ENCODE measurements at places on chromosomes 12 and 14.

DNA sequence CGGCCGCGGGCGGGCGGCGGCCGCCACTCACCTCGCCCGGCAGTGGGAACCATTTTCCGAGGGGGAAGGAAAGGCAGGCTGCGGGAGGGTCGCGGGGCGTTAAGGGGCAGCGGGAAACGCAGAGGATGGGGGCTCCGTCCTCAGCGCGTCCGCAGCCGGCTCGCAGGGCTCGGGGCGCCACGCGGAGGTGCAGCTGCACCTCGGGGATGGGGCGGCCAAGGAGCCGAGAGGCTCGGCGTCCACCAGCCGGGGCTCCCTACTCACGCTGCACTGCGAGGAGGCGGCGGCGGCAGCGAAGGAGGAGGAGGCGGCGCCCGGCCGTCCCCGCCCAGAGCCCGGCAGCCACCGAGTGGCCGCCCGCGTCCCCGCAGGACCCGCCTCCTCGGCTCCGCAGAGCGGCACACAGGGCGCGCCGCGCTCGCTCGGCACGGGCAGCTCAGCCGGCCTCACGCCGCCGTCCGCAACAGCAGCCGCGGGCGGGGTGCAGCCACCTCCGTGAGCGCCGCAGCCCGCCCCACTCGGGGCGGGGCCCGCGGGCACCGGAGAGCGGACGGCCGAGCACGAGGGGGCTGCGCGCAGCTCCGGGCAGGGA lies at the start of gene ATP2B1:
ATP2B1 (minus strand) TSS at position 274 of the 592 bp plus-strand sequence. CDS start 52,952 bp downstream, outside the sequence.
- H3K27ac ChIP-seq = peak within 1 kb of the TSS; percentile 88
- no peaks in the 10 kb centered on the region for H3K27me3 ChIP-seq
- DNase-seq = peak; percentile 93

- DNase-seq = no peak
- H3K27ac ChIP-seq = peak overlapping the region; percentile 59
- peaks cover 21% of the 10 kb centered on the region for H3K4me1 ChIP-seq
- no peaks in the 10 kb centered on the region for H3K36me3 ChIP-seq
- H3K27me3 ChIP-seq = no peaks in the 10 kb centered on the region
- no peak overlapping the region for H3K4me3 ChIP-seq
Observed at GRCh38 chr14:68705741-68706283, 87.1 kb downstream of the ZFP36L1 start.

GRCh38 chr12:26471560-26471959 lies 276.2 kb downstream of the SSPN start:
- H3K27ac ChIP-seq = no peak overlapping the region
- H3K4me1 ChIP-seq = no peaks in the 10 kb centered on the region
- DNase-seq = peak; percentile 11
- no peak overlapping the region for H3K4me3 ChIP-seq
- H3K27me3 ChIP-seq = no peaks in the 10 kb centered on the region

DNA sequence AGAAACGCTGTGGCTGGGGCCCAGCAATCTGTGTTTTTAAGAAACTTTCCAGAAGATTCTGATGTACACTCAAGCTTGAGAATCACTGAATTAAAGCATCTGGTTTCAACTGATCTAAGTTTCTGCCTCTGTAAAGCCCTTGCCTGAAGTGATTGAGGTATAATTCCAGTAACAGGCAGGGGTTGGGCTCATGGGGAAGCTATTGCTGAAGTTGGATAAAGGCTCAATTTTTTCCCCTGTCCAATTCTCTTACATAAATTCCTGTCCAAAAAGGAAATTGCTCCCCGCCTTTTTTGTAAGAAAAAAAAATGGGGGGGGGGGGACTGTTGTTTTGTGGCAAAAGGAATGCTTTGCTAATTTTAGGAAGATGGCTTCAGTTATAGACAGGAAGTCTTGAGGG lies 337.4 kb downstream of the NUAK1 start:
- no peaks in the 10 kb centered on the region for H3K4me1 ChIP-seq
- no peak overlapping the region for H3K4me3 ChIP-seq
- no peaks in the 10 kb centered on the region for H3K36me3 ChIP-seq
- H3K27me3 ChIP-seq = no peaks in the 10 kb centered on the region
- no peak for DNase-seq
- H3K27ac ChIP-seq = no peak overlapping the region

DNA sequence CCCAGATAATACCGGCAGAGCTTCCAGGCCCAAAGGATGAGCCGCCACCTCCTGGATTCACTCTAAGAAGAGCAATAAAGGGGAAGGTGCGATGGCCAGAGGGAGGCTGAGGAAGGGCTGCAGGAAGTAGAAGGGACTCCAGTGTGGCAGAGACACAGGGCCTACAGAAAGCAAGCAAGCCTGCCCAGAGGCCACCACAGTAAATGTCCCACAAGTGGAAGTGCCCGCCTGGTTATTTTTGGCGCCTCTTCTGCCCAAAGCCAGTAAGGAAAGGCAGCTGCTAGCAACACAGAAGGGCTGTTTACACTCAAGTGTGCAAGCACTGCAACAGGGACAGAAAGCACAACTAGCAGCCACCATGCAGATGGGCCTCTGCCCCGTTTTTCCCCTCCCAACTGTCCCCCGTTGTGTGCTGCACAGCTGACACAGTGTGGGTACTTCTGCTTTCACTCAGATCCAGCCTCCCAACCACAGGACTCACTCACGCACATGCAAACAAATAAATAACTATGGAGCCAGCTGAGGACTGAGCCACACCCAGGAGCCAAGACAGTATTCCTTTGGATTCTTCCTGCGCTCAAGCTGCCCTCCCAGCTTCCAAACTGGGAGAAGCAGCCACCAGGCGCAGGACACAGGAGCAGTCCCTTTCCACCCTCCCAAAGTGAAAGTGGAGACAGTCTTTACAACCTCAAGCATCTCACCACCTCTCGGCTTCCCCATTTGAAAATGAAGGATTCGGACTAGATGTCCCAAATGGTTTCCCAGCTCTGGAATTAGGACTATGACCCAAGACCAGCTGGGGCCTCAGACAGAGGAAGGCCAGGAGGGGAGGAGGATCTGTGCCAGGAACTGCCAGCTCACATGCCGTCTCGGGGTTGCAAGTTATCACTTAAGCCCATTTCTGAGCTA lies 40.0 kb upstream of the PNMA1 start:
- DNase-seq = peak; percentile 34
- no peak overlapping the region for H3K4me3 ChIP-seq
- H3K36me3 ChIP-seq = no peaks in the 10 kb centered on the region
- H3K27ac ChIP-seq = peak overlapping the region; percentile 84

GRCh38 chr14:96233661-96234060 lies 22.3 kb upstream of the BDKRB1 start:
- no peak overlapping the region for H3K4me3 ChIP-seq
- H3K27me3 ChIP-seq = no peaks in the 10 kb centered on the region
- H3K36me3 ChIP-seq = no peaks in the 10 kb centered on the region
- H3K27ac ChIP-seq = no peak overlapping the region

DNA sequence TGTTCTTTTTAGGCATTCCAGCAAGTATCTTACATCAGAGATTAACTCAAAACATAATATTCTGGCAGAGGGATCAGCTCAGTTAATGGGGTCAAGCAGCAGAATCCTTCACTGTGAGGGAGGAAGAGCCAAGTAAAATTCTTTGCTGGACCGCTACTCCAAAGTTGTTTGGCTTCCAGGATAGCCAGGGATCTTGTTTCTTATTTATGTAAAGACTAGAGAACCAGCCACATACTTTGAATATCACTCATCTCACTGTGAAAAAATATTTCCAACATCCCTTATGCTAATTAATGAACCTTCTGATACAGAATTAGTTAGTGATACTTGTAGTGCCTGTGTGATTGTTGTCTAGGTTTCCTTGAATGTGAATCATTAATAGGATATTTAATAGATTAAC lies 94.2 kb downstream of the PLEKHA5 start:
- no peaks in the 10 kb centered on the region for H3K27me3 ChIP-seq
- peaks cover 8% of the 10 kb centered on the region for H3K4me1 ChIP-seq
- DNase-seq = peak; percentile 61
- H3K27ac ChIP-seq = no peak overlapping the region
- H3K36me3 ChIP-seq = no peaks in the 10 kb centered on the region
- H3K4me3 ChIP-seq = no peak overlapping the region

- DNase-seq = no peak
- H3K36me3 ChIP-seq = no peaks in the 10 kb centered on the region
- H3K4me1 ChIP-seq = no peaks in the 10 kb centered on the region
- H3K27me3 ChIP-seq = no peaks in the 10 kb centered on the region
Observed at GRCh38 chr14:50814161-50814560, 16.8 kb downstream of the NIN start.
